Hindlimb muscle (tissue), 1 donor: ENCODE measurements at places on chromosomes 4 and X.

- no peak for DNase-seq
Measured at GRCh38 chrX:3271834-3272186, 74.6 kb downstream of the MXRA5 start.

- no peak for DNase-seq
Measured at GRCh38 chr4:167826281-167826680, 266.1 kb upstream of the ANXA10 start.

DNA sequence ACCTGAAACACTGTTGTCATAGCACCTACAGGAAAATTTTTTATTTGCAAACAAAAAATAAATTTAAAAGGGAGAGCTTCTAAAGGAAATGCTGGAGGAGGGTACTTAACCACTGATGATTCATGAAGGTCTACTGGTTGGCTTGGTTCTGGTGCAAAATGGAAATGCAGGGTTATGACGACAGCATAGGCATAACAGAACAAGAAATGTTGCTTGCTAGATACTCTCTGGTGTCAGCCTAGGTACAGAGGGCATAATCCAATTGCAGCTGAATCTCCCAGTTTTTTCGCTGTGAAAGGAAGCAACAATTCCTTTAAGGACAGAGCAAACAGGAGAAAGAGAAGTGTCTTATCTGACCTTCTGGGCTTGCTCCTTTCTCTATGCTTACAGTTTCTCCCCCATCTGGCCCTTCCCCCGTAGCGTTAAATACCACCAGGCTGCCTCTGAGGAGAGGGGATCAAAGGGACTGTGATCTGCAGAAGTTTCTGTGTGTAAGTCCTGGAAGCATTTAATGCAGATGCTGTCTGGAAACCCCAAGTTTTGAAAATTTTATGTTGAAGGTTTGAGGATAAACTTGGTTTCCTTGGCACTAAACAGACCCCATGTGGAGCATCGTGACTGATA is 23.7 kb upstream of the CASK start:
- no peak for DNase-seq

- DNase-seq: no peak
Measured at GRCh38 chr4:5137927-5138326, 86.6 kb downstream of the STK32B start.

DNA sequence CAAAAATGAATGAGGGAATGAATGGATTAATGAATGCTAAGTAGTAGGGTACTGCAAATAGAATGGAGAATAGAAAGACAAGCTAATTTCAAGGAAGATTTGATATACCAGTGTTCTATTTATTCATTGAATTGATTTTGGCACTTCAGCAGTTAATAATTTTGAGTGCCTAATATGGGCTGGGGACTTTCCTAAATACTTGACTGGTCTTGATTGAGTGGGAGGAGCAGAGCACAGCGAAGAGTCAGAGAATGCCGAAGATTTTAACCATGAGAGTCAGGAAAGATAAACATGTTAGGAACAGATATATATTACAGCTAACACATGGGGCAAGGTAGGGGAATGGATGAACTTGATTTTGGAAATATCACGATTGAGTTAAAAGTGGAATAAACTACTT is 10.6 kb downstream of the IL15 start:
- DNase-seq: no peak

- DNase-seq: no peak
Measured at GRCh38 chrX:9816084-9816700, 30.0 kb downstream of the SHROOM2 start.

GRCh38 chrX:4741024-4741423 is 1027.6 kb upstream of the PRKX start:
- DNase-seq: no peak

DNA sequence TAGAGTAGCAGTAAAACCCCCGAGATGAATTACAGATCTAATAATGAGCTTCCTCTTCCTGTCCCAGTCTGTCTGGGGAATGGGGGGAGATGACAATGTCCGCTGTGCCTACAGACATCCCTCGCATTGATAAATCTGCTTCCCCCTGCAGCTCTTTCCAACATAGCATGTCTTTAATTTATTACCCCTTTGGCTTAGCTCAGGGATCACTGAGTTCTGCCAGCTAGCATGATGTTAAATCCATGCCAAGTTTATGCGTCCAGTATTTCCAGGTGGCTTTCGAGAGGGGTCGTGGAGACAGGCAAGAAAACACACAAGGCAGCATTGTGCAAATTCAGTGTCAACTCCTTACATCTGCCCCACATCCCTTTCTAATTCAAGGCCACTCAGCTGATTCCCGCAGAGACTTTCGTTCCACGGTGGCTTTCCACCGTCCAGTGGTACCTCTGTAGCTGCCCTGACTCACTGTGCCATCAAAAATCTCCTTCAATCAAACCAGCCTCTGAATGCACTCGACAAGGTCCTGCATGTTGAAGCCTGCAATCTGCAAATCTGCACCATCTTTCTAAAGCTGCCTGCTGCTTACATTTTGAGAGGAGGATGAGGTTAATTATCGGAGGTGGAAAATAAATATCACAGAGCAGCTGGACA is 75.1 kb downstream of the MXRA5 start:
- no peak for DNase-seq
